ENCODE measurements at places on chromosomes 2 and 18.

DNA sequence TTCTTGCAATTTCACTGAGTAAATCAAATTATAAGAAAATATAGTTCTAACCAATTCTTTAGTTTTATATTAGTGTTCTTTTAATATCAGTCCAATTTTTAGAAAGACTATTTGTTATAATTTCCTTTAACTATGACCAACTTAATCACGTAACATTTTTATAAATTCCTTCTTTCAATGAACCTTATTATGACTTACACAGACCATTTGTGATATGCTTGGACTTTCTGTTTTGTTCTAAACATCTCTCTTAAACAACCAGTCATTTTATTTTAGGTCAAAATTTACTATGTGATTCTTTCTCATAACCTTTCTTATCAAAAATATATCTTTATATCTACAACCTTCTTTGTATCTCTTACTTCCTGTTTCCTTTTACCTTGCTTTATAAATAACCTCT, 39.5 kb upstream of the DYNAP start:
- DNase-seq: no peak

DNA sequence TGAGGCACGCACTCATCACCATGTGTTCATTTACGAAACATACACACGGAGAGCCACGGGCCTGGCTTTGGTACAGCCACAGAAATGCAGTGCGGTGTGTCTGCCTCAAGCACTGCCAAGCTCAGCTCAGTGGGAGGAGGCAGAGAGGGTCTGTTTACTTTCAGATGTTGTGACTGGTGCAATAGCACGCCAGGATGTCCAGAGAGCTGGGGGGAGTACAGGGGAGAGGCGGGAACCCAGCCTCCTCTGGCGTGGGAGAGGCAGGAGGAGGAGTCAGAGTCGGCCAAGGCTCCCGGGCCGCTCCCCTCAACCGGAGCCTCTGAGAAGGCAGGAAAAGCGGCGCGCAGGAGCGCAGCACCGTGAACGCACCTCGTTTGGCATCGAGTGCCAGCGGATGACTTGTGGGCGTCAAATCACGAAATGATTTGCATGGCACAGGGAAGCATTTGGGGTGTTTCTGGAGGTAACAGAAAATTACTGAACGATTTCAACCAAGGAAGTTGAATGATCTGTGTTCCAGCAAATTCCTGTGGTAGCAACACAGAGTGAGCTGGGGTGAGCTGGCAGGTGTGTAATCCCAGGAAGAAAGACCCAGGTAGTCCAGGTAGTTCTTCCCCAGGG, 143.0 kb downstream of the ZNF516 start:
- DNase-seq: no peak

GRCh38 chr2:137051778-137052398, 286.5 kb downstream of the THSD7B start:
- no peak for DNase-seq

DNA sequence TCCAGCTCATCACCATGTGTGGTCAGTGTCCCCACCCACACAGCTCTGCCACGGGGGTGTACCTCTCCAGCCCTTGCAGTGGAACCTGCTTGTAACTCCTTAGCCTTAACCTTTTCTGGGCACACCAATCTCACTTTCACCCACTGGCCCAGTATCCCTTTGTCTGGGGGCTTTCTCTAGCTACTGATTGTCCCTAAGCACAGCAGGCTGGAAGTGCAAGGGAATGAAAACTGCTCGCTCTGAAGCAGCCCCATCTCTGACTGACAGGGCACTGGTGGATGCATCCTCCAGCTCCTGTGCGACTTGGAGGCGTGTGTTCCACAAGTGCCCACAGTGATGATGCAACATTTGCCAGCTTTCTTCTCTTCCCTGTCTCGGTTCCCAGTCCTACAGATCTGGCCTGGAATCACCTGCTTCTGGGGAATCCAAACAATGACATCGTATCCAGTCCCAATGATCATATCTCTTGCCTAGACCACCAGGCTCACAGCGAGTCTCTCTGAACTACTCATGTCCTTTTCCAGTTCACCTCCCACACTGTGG, 33.6 kb downstream of the SCTR start:
- DNase-seq: no peak

- DNase-seq: no peak
These were observed 1.1 kb upstream of the GPR55 start for GRCh38 chr2:230925879-230926765.

GRCh38 chr2:137511526-137511925, 452.7 kb upstream of the HNMT start:
- DNase-seq: no peak

DNA sequence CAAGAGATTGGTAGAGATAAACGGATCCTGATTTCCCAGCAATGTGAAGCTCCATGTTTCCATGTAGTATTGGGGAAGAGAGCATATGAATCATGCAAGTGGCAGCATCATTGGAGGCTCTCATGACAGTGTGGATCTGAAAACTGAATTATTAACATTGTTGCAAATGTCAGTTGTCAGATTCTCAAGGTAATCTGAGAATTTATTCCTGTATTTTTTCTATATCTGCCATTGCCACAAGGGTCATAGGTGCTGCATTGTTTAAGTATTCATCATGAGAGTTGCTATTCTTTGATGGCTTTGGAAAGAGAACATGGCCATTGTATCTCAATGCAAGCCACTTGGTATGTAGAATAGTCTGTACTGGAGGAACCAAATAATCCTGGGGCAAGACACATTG, 1217.0 kb upstream of the ZEB2 start:
- no peak for DNase-seq

Measured in CD4-positive, CD25-positive, alpha-beta regulatory T cell (primary cell).